Effector memory CD8-positive, alpha-beta T cell (primary cell): ENCODE measurements at places on chromosomes 6 and 20.

- peaks cover 66% of the 10 kb centered on the region for H3K27me3 ChIP-seq
- no peak overlapping the region for H3K4me3 ChIP-seq
- no peaks in the 10 kb centered on the region for H3K36me3 ChIP-seq
- no peak overlapping the region for H3K27ac ChIP-seq
- H3K4me1 ChIP-seq: no peaks in the 10 kb centered on the region
Measured at GRCh38 chr20:1827510-1827973, 67.7 kb upstream of the SIRPA start.

DNA sequence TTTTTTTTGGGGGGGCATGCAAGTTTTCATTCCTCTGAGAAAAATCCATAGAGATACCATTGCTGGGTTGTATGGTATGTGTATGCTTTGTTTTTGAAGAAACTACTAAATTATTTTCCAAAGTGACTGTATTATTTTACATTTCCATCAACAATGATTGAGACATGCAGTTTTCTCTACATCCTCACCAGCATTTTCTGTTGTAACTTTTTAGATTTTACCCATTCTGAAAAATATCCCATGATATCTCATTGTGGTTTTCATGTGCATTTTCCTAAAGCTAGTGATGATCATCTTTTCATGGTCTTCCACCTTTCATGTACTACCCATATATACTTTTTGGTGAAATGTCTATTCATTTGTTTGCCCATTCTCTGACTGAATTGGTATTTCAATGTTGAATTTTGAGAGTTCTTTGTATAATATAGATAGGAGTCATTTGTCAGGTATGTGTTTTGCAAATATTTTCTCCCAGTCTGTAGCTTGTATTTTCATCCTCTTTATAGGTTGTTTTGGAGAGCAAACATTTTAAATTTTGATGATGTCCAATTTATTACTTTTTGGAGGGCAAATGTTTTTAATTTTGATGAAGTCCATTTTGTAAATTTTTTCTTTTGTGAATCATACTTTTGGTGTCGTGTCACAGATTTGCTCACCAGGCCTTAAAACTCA lies 827.5 kb upstream of the CITED2 start:
- H3K4me3 ChIP-seq: no peak overlapping the region
- H3K27me3 ChIP-seq: no peaks in the 10 kb centered on the region
- H3K4me1 ChIP-seq: no peaks in the 10 kb centered on the region
- no peak overlapping the region for H3K27ac ChIP-seq
- H3K36me3 ChIP-seq: no peaks in the 10 kb centered on the region
- DNase-seq: no peak

DNA sequence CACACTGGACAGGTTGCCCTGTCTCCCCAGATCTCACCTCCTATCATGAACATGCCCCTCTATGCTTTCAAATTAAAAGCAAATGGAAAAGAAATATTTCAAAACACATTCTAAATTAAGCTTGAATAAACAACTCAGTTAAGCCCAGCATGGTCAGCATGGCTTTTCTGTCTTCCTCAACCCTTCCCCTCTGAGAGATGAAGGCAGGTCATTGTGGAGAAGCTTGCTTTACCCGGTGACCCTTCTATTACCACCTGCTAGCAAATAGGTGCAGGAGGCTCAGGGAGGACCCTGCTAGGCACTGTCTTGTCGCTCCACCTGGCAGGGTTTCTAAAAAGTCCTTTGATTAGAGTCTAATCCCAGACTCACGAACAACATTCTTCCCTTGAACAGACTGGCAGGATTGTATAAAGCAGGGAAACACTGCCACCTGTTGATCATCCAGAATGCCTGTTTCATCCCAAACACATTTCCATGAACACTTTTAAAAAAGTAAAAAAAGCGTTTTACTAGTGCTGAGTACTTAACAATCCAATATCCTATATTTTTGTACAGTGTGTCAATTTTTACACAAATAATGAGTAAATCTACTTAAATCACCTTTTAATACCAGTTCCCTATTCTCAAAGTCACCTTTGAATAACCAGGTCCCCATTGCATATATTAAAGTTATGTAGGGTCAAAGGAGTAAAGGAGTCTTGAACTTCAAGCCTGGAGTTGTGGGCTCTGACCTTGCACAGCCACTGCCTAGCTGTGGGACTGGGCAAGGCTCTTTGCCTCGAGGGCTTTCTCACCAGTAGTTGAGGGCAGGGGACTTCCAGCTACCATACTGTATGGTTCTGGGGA lies 75.5 kb downstream of the GPR6 start:
- DNase-seq: no peak
- no peaks in the 10 kb centered on the region for H3K4me1 ChIP-seq
- no peak overlapping the region for H3K27ac ChIP-seq

GRCh38 chr20:46071573-46071972 lies 18.2 kb downstream of the NCOA5 start:
- peaks cover 28% of the 10 kb centered on the region for H3K36me3 ChIP-seq
- no peak overlapping the region for H3K4me3 ChIP-seq
- peaks cover 3% of the 10 kb centered on the region for H3K4me1 ChIP-seq
- no peak for DNase-seq
- H3K27ac ChIP-seq: no peak overlapping the region

DNA sequence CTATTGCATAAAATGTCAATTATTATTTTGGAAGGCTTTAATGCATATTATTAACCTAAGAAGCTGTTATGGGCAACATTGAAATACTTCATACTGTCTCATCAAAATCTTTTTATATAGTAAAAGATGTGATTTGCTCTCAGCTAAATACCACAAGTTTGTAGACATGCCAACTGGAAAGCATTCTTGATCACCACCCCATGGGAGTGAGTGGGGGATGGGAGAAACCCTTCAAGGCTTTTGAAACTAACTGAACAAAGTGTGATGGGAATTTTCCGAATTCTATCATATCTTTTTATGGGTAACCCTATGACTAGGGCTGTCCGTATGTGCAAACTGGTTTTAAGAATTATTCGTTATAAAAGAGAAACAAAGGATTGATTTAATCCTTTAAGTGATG lies 377.3 kb upstream of the JAG1 start:
- no peaks in the 10 kb centered on the region for H3K4me1 ChIP-seq
- H3K27ac ChIP-seq: no peak overlapping the region
- DNase-seq: no peak
- H3K27me3 ChIP-seq: no peaks in the 10 kb centered on the region
- no peak overlapping the region for H3K4me3 ChIP-seq

- no peak for DNase-seq
- no peaks in the 10 kb centered on the region for H3K36me3 ChIP-seq
- H3K27ac ChIP-seq: no peak overlapping the region
- peaks cover 13% of the 10 kb centered on the region for H3K27me3 ChIP-seq
- no peak overlapping the region for H3K4me3 ChIP-seq
Measured at GRCh38 chr20:51886891-51887608, 84.7 kb upstream of the SALL4 start.

GRCh38 chr20:58651559-58651945 lies 469 bp downstream of the STX16 start:
- H3K4me1 ChIP-seq: peaks cover 29% of the 10 kb centered on the region
- peak overlapping the region; percentile 99 for H3K27ac ChIP-seq
- peaks cover 35% of the 10 kb centered on the region for H3K36me3 ChIP-seq
- H3K27me3 ChIP-seq: no peaks in the 10 kb centered on the region
- H3K4me3 ChIP-seq: peak overlapping the region; percentile 98
